Fibroblast of skin of left biceps (primary cell): ENCODE measurements at places on chromosomes 3 and 15.

GRCh38 chr3:161215185-161215584, 5.9 kb upstream of the NMD3 start:
- no peak for DNase-seq

- DNase-seq = peak; percentile 49
These were observed 779.1 kb downstream of the MECOM start for GRCh38 chr3:168884353-168884903.

DNA sequence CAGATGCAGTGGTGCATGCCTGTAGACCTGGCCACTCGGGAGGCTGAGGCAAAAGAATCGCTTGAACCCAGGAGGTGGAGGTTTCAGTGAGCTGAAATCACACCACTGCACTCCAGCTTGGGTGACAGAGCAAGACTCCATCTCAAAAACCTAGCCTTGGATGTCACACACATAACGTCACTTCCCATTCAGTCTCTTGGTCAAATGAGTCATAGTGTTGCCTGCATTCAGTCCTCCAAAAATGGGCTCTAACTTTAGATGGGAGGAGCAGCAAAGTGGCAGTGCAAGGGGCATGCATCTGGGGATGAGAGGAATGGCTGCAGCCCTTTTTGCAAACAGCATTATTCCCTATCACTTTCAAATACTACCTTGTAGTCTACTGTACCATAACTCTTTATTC, 62.9 kb upstream of the AGBL1 start:
- no peak for DNase-seq

GRCh38 chr15:76360416-76360815, 23.8 kb downstream of the ISL2 start:
- DNase-seq = no peak
